A549 (cell line): ENCODE measurements at places on chromosomes 5 and 9.

GRCh38 chr9:95736891-95737522, 138.5 kb upstream of the ERCC6L2 start:
- DNase-seq = no peak

DNA sequence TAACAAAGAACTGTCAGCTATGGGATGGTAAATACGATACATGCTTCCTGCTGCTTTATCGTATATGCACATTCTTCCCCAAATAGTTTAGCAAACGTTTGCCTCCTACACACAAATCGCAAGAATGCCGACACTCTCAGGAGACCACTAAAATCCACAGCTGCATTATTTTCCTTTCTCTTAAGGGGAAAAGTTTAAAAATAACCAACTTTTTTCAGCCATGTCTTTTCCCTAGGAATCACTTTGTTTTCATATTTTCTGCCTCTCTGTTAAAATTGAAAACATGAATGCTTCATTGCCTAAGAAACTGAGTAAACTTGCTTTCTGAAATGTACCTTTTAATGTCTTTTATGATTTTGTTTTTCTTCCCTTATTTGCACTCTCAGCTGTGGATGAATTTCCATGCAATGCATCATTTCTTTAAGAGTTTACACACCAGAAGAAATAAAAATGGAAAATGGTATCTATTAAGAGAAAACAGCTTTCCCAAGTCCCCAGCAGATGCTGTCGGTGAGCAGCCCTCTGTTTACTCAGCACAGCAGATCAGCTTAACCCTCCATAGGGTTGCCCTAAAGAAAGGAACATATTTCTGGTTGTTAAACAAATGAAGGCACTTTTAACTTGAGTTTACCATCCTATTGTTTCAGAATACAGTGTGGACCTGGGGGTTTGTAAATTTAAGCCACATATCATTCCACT, 66.2 kb downstream of the IZUMO3 start:
- no peak for DNase-seq

DNA sequence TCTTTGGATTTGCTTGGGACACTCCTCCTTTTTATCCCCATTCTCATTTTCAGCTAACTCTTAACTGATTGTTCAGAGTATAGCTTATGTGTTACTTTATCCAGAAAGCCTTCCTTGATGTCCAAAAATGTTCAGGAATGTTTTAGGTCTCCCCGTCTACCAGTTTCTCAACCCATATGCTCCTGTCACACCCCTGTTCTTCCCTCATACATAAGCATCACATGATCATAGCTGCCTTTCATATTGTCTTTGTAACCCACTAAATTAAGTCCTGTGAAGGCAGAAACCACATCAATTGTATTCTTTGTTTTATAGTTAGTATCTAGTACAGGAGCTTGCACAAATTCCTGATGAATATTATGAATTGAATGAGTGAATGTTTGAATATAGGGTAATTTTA, 321.9 kb upstream of the ACTBL2 start:
- no peak for DNase-seq

DNA sequence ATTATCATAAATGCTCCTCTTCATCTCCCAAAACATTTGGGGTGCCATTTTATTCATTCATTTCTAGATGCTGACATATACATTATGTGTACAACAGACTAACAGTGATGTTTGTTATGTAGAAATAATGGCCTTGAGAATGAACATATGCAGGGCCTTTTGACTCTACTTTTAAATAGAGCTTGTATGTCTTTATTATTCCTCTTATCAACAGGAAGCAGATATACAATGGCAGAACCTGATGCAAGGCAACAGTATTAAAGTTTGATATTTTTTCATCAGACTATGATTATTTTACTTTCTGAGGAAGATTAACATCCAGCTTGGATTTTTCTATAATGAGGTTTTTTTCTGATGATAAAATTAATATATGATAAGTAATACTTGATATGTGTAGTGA, 44.1 kb downstream of the SNX18 start:
- no peak for DNase-seq

- DNase-seq = no peak
Observed at GRCh38 chr9:129885018-129885669, 49.9 kb downstream of the USP20 start.

DNA sequence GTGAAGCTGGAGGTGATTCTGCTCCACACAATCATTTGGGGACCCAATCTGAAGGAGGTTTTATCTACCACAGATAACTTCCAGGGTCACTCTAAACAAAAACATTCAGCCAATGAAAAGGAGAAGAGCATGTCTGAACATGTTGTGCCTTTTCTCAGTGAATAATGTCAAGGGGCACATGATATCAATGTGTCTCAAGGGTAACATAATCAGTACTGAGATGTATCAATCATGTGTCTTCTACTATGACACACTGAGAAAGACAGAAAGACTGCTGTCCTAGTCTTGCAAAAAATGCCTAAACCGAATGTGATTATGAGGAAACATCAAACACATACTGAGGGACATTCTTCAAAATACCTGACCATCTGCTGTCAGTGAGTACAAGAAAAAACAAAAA, 25.4 kb upstream of the RASA1 start:
- no peak for DNase-seq
